ENCODE measurements at places on chromosomes 3 and 15. TPM values are rescaled to one million over a fixed set of nuclear protein-coding genes. Genes with fewer than 3 reads are reported as not detected.
A peak's percentile ranks its signal among the peaks of the same experiment; 100 is the strongest.

DNA sequence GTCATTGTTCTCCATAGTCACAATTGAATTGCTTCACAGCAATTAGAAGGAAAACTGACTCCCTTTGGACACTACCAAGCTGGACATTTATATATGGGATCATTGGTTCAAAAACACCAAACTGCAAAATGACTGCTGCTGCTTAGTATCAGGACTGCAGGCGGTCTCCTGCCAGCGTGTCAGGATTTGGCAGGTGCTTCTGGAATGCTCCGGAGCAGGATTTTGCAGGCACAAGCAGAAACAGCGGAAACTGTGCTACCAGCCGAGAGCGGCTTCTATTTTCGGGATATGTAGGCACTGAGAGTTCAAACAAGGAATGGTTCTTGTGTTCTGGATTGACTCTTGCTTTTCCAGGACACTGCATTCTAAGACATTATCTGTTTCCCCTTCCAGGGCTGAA is 95.5 kb downstream of the SSR3 start:
- H3K36me3 ChIP-seq = no peaks in the 10 kb centered on the region
- DNase-seq = no peak
- H3K4me1 ChIP-seq = no peaks in the 10 kb centered on the region
- H3K4me3 ChIP-seq = no peak overlapping the region
- H3K27ac ChIP-seq = no peak overlapping the region

- no peaks in the 10 kb centered on the region for H3K4me1 ChIP-seq
- H3K4me3 ChIP-seq = no peak overlapping the region
- H3K36me3 ChIP-seq = no peaks in the 10 kb centered on the region
These were observed 66.4 kb upstream of the CCNL1 start for GRCh38 chr3:157226173-157226847.

GRCh38 chr3:63926309-63926708 is 14.1 kb upstream of the SCAANT1 start:
- H3K4me1 ChIP-seq = no peaks in the 10 kb centered on the region
- no peak overlapping the region for H3K27ac ChIP-seq
- H3K4me3 ChIP-seq = no peak overlapping the region
- DNase-seq = no peak
- H3K27me3 ChIP-seq = no peaks in the 10 kb centered on the region
- peaks cover 48% of the 10 kb centered on the region for H3K36me3 ChIP-seq

DNA sequence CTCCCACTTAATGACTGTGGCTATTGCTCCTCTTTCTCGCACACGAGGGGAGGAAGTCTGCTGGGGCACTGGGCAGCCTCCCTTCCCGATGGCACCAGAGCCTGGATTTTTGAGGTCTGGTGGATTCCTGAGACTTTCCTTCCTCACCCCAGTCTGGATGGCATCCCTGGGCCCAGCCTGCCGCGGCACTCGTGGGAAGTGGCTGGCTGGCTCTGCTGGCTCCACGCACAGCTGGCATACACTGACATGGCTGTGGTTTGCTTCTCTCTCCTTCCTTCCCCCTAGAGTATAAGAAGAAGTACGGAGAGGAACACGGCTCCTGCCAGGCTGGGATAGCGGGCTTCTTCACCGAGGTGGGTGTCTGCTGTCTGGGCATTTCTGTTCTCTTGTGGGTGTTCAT is 319.8 kb upstream of the LRRFIP2 start:
- H3K27ac ChIP-seq = no peak overlapping the region

DNA sequence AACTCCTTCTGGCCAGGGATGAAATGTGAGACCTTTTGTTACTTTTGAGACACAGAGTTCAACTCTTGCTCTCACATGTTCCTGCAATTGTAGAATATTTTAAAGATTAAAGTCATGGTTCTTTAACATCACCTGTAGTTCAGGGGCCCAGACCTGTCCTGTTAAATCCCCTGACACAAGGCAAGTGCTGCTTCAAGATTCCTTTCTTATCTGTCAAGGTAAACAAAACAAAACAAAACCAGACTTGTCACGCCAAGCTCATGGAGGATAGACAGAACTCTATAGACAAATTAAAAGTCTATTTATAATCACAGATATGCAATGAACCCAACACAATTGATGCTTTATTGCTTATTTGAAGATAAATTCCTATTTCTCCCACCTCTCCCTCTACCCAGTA is 48.6 kb upstream of the NEDD4 start:
- H3K27me3 ChIP-seq = no peaks in the 10 kb centered on the region
- peak; percentile 50 for DNase-seq
- peaks cover 44% of the 10 kb centered on the region for H3K4me1 ChIP-seq
- no peaks in the 10 kb centered on the region for H3K36me3 ChIP-seq
- H3K4me3 ChIP-seq = no peak overlapping the region

DNA sequence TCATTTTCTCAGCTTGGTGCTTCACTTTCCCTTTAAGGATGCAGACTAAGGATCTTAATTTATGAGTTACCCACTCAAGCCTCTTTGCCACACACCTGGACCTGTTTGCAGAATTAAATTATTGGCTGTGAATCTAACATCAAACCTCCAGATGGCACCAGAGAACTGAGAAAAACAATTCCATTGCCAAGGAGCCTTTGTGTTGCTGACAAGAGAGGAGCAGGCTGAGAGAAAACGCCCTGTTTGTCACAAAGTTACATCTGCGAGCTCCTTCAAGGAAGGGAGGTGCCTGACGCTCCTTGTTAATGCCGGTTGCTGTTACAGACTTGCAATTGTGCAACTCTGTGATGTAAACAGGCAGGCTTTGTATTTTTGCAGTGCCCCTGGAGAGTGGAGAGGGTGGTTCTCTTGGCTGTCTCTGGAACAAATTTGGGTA is 36.3 kb upstream of the TMC3 start:
- DNase-seq = peak; percentile 28
- no peaks in the 10 kb centered on the region for H3K36me3 ChIP-seq
- H3K27me3 ChIP-seq = peaks cover 6% of the 10 kb centered on the region

DNA sequence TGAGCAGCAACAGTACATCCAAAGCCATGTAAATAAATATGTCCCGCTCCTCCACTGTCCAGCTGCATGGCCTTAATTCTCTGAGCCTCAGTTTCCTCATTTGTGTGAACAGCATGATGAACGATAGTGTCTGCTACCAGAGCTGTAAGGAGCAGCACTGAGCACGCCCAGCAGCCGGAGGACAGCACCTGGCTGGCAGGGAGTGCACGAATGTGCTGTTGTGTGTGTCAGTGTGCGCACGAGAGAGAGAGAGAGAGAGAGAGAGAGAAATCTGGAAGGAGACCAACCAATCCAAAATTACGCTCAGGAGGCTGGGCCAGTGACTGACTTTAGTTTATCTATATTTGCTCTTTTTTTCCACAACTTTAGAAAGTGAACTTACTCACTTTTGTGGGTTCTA is 26.6 kb upstream of the PLXNA1 start:
- no peak overlapping the region for H3K4me3 ChIP-seq
- H3K27me3 ChIP-seq = no peaks in the 10 kb centered on the region
- H3K27ac ChIP-seq = no peak overlapping the region

- H3K36me3 ChIP-seq = no peaks in the 10 kb centered on the region
- H3K27me3 ChIP-seq = no peaks in the 10 kb centered on the region
- peaks cover 8% of the 10 kb centered on the region for H3K4me1 ChIP-seq
- H3K27ac ChIP-seq = no peak within 1 kb of the TSS
These were observed at the start of gene NR2E3 for GRCh38 chr15:71810256-71811035. Gene NR2E3 (plus strand): TSS chr15:71810554. CDS start chr15:71810744, 190 bp downstream.

DNA sequence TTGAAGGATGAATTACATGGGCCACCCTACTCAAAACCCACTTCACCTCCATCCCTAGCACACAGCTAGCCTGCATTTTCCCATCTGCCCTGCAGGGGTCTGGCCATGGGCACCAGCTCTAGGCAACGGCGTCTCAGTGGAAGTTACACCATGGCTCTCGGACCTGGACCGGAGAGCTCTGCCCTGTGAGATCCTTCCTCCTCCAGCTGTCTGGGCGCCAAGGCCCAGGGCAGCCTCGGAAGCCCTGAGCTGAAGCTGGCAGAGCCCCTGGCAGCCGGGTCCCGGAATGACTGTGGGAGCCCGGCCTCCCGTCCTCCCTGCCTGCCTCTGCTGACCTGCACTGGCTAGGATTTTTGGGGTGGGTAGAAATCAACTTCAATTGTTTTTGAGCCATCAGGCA is 98.9 kb downstream of the CHSY1 start:
- H3K4me3 ChIP-seq = no peak overlapping the region
- no peak overlapping the region for H3K27ac ChIP-seq
- no peaks in the 10 kb centered on the region for H3K36me3 ChIP-seq

DNA sequence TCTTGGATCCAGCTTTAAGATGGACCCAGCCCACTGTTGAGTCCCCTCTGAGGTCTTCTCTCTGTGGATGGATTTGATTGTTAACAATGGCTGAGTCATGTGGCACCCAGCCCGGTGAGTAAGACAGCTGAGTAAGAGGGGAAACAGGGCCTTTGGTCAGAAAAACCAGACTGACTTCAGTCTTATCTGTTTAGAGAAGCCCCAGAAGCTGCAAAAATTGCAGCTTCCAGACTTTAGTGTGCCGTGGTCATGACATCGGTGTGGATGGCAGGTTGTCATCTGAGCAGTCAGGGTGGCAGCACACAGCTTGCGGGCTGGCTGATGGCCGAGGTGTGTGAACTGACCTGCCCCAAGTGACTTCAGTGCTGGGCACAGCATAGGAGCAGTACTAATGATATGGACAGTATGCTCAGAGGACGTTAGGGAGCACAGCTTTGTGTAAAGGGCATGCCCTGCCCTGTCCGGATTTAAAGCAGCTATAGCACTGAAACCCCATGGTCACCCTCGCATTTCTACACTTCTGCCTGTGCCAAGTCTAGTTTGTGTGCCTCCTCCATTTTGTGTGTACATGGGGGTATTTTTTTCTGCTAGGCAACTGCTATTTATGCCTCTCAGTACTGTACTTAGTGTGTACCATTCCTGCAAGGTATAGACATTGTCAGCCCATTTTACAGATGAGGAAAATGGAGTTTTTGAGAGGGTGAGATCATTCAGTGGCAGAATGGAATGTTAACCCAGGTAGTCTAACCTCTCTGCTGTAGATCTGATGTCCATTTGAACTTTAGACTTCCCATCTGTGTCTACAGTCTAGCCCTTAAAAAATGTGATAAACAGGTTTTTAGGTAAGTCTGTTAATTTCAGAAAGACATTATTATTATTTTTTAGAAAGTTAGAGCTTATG is 44.4 kb downstream of the FLNB start:
- H3K27ac ChIP-seq = peak overlapping the region; percentile 63
- peaks cover 55% of the 10 kb centered on the region for H3K4me1 ChIP-seq
- H3K4me3 ChIP-seq = no peak overlapping the region
- no peaks in the 10 kb centered on the region for H3K27me3 ChIP-seq
- peaks cover 3% of the 10 kb centered on the region for H3K36me3 ChIP-seq

GRCh38 chr3:192818126-192818525 is 90.8 kb upstream of the FGF12 start:
- no peaks in the 10 kb centered on the region for H3K36me3 ChIP-seq
- DNase-seq = peak; percentile 24
- H3K27ac ChIP-seq = peak overlapping the region; percentile 87
- H3K4me1 ChIP-seq = peaks cover 44% of the 10 kb centered on the region

DNA sequence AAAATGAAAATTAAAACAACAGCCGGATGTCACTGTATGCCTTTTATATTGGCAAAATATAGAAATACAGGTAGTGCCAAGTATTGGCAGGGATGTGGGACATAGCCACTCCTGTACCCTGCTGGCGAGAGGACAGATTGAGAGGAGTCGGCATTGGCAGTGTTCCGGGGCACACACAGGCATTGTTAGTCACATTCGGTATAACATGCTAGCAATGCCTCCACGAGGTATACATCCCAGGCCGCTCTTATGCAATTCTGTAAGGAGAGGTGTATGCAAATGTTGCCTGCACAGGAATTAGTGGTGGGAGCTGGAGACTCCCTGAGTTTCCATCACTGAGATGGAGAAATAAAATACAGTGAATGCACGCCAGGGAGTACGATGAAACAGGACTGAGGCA is 99.4 kb upstream of the DLG1 start:
- H3K4me3 ChIP-seq = no peak overlapping the region
- no peaks in the 10 kb centered on the region for H3K27me3 ChIP-seq
- no peaks in the 10 kb centered on the region for H3K36me3 ChIP-seq
- no peak for DNase-seq

DNA sequence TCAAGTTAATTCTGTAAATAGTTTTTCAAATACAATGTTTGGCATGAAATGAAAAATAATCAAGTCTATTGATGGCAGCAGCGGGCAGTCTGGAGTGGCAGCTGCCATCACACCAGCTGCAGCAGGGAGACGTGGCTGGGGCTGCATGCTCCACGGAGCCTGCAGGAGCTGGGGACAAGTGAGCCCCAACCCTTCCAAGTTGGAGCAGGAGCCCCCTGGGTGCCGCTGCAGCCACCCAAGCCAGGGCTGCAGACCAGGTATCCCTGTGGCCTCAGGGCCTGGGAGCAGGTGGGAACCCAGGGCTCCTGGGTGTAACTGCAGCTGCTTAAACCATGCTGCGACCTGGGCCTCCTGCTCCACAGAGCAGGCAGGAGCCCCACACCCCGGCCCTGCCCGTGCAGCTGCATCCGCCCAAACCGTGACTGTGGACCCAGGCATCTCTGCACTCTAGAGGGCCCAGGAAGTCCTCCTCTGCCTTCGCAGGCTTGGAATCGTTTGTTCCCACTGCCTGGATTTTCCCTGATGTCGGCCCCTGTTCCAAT is 257.4 kb downstream of the PLOD2 start:
- DNase-seq = no peak
- H3K36me3 ChIP-seq = no peaks in the 10 kb centered on the region
- no peak overlapping the region for H3K27ac ChIP-seq
- no peaks in the 10 kb centered on the region for H3K4me1 ChIP-seq

- H3K4me1 ChIP-seq = peaks cover 2% of the 10 kb centered on the region
- H3K27ac ChIP-seq = no peak overlapping the region
- peaks cover 2% of the 10 kb centered on the region for H3K36me3 ChIP-seq
- H3K4me3 ChIP-seq = no peak overlapping the region
- H3K27me3 ChIP-seq = no peaks in the 10 kb centered on the region
These were observed 241.3 kb downstream of the ITPR1 start for GRCh38 chr3:4734454-4734853.

- DNase-seq = no peak
- no peak overlapping the region for H3K27ac ChIP-seq
- no peak overlapping the region for H3K4me3 ChIP-seq
- peaks cover 3% of the 10 kb centered on the region for H3K36me3 ChIP-seq
- H3K4me1 ChIP-seq = no peaks in the 10 kb centered on the region
These were observed 8.2 kb upstream of the VGLL4 start for GRCh38 chr3:11651900-11652299.

GRCh38 chr15:50767332-50767861 is 1.9 kb upstream of the SPPL2A start:
- no peak for DNase-seq
- no peaks in the 10 kb centered on the region for H3K27me3 ChIP-seq
- H3K36me3 ChIP-seq = no peaks in the 10 kb centered on the region
- no peak overlapping the region for H3K4me3 ChIP-seq
- peaks cover 4% of the 10 kb centered on the region for H3K4me1 ChIP-seq

ATP8B4 gene
- 4.4 TPM for polyA plus RNA-seq

SPTSSB gene
- 0.40 TPM for polyA plus RNA-seq

GOLGA6L7 gene
- polyA plus RNA-seq = 0.18 TPM

EFCC1 gene
- polyA plus RNA-seq = 4.1 TPM

RUBCN gene
- 15.9 TPM for polyA plus RNA-seq

EOMES gene
- polyA plus RNA-seq = 1.2 TPM
